Panc1 (cell line): ENCODE measurements at places on chromosomes 1 and 21. TPM values are rescaled to one million over a fixed set of nuclear protein-coding genes. Genes with fewer than 3 reads are reported as not detected.

Gene TAL1
- 0.05 TPM for total RNA-seq

Gene OR2L13
- not detected for total RNA-seq

Gene MANEAL
- 29.7 TPM for total RNA-seq

DNA sequence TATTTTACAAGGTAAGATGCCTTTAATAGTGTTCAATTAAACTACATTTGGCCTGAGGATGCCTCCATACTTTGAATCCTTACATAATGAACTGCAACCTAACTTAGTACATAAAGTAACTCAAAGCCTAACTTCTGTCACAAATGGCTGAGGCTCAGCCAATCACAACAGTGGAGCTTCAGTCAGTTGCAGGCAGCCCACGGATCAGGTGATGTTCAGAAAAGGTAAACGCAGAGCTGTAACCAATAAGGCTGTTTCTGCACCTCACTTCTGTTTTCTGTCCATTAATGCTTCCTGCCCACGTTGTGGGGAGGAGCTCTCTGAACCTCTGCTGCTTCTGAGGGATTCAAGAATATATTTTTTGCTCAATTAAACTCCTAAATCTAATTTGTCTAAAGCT lies 94.8 kb upstream of the KIAA0040 start:
- H3K4me1 ChIP-seq, result no peaks in the 10 kb centered on the region
- DNase-seq, result no peak
- H3K36me3 ChIP-seq, result no peaks in the 10 kb centered on the region
- H3K4me3 ChIP-seq, result no peak overlapping the region

GRCh38 chr1:215113776-215114153 lies 31.2 kb downstream of the KCNK2 start:
- peak overlapping the region; percentile 8; the same call in 1 of the 2 replicates for H3K4me3 ChIP-seq
- H3K27me3 ChIP-seq, result no peaks in the 10 kb centered on the region
- peak; percentile 4 for DNase-seq
- no peaks in the 10 kb centered on the region for H3K36me3 ChIP-seq
- peaks cover 4% of the 10 kb centered on the region; the same call in 1 of the 2 replicates for H3K4me1 ChIP-seq
- no peak overlapping the region for H3K27ac ChIP-seq

DNA sequence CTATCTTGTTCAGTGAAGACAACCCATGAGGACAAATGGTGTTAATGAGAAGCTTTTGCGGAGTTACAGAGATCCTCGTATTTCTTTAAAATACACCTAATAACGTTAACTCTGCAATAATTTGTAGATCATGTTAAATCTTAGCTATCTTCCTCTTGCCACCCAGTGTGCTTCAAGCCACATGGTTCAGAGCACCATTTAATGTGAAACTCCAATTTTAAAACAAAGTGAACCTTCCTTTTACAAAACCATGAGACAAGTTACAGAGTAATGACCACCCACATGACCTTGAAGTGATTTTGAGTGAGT lies 1.7 kb upstream of the KCNE2 start:
- 0 out of 2 replicates have a peak, but pooled peaks cover 3% of the 10 kb centered on the region for H3K4me1 ChIP-seq
- no peaks in the 10 kb centered on the region for H3K27me3 ChIP-seq
- no peak overlapping the region for H3K27ac ChIP-seq
- H3K4me3 ChIP-seq, result no peak overlapping the region
- DNase-seq, result no peak
- no peaks in the 10 kb centered on the region for H3K36me3 ChIP-seq

Gene CDC73
- total RNA-seq, result 78.2 TPM

- H3K27ac ChIP-seq, result peak overlapping the region; percentile 94
- peak overlapping the region; percentile 77 for H3K4me3 ChIP-seq
- DNase-seq, result peak; percentile 73
- no peaks in the 10 kb centered on the region; the same call in 1 of the 2 replicates for H3K27me3 ChIP-seq
These were observed 1.1 kb upstream of the SMG7 start for GRCh38 chr1:183470961-183471742.

- H3K27me3 ChIP-seq, result no peaks in the 10 kb centered on the region
- no peak overlapping the region for H3K4me3 ChIP-seq
These were observed 29.8 kb upstream of the NLRP3 start for GRCh38 chr1:247386217-247386616.

Gene CFH
- total RNA-seq, result 0.36 TPM

Gene CD1D
- total RNA-seq, result not detected

- no peaks in the 10 kb centered on the region for H3K27me3 ChIP-seq
- no peaks in the 10 kb centered on the region for H3K36me3 ChIP-seq
- H3K4me3 ChIP-seq, result no peak overlapping the region
- no peaks in the 10 kb centered on the region for H3K4me1 ChIP-seq
- H3K27ac ChIP-seq, result no peak overlapping the region
- DNase-seq, result no peak
These were observed 295.2 kb downstream of the HLX start for GRCh38 chr1:221174330-221174993.

GRCh38 chr1:192475970-192476369 lies 99.6 kb upstream of the RGS1 start:
- peaks cover 4% of the 10 kb centered on the region for H3K27me3 ChIP-seq
- no peaks in the 10 kb centered on the region for H3K4me1 ChIP-seq
- no peak overlapping the region for H3K27ac ChIP-seq
- no peak overlapping the region for H3K4me3 ChIP-seq

DNA sequence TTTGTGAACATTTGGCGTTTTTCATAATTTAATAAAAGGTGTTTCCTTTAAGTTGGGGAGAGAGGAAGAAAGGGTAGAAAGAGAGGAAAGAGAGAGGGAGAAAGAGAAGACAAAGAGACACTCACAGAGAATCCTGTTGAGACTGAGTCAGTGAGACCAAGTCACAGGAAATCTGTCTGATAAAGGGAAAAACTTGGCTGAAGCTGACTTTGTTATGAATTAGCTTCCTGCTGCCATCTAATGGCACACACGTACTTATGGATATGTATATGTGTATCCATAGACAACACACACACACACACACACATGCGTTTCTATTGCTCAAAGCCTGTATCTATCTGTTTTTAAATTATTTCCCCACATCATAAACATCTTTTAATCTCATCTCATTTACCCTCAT lies 42.5 kb upstream of the DISC1 start:
- no peak overlapping the region for H3K4me3 ChIP-seq
- no peaks in the 10 kb centered on the region for H3K27me3 ChIP-seq
- no peak overlapping the region for H3K27ac ChIP-seq
- no peaks in the 10 kb centered on the region for H3K4me1 ChIP-seq

- H3K36me3 ChIP-seq, result no peaks in the 10 kb centered on the region
- H3K4me3 ChIP-seq, result no peak overlapping the region
- H3K27ac ChIP-seq, result no peak overlapping the region
These were observed 135.7 kb upstream of the KRTAP19-8 start for GRCh38 chr21:31173881-31174555.

Gene OPTC
- total RNA-seq, result not detected

DNA sequence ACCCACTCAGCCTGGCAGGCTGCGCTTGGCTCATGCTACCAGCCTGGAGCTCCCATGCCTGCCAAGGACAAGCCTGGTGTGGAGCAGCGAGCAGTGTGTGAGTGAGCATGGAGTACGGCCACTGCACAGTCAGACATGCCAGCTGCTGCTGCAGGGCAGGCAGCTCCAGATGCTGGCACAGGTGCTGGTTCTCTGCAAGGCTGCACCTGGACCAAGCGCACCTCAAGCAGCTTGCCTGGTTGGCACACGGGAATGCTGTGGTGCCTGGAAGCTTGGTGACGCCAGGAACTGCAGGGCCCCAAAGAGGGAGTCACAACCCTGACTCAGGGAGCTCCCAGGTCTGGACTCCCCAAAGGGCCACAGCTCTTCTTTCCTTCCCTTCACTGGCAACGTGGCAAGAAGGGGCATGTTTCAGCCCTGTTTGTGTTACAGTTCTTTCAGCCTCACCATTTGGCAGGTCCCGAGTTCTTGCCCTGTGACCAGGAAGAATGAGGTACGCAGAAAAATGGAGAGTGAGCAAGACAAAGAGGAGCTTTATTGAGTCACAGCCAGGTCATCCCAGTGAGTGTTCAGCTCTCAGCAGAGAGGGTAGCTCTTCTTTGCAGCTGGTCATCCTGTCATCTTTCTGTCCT lies 26.1 kb downstream of the ACOT7 start:
- no peak for DNase-seq
- no peak overlapping the region for H3K27ac ChIP-seq
- H3K27me3 ChIP-seq, result no peaks in the 10 kb centered on the region
- H3K4me3 ChIP-seq, result no peak overlapping the region
- no peaks in the 10 kb centered on the region for H3K36me3 ChIP-seq

Gene IL22RA1
- 1.1 TPM for total RNA-seq
